Activated CD8-positive, alpha-beta T cell treated with anti-CD3 and anti-CD28 coated beads, Interleukin-2, amount 10 ng/mL, durations not matched to agents 7 days and 5 days (primary cell): ENCODE measurements at places on chromosomes 13 and 19. TPM values are rescaled to one million over a fixed set of nuclear protein-coding genes. Genes with fewer than 3 reads are reported as not detected.
A peak's percentile ranks its signal among the peaks of the same experiment; 100 is the strongest.

Gene POLR1G
- 9.5 TPM for total RNA-seq

DNA sequence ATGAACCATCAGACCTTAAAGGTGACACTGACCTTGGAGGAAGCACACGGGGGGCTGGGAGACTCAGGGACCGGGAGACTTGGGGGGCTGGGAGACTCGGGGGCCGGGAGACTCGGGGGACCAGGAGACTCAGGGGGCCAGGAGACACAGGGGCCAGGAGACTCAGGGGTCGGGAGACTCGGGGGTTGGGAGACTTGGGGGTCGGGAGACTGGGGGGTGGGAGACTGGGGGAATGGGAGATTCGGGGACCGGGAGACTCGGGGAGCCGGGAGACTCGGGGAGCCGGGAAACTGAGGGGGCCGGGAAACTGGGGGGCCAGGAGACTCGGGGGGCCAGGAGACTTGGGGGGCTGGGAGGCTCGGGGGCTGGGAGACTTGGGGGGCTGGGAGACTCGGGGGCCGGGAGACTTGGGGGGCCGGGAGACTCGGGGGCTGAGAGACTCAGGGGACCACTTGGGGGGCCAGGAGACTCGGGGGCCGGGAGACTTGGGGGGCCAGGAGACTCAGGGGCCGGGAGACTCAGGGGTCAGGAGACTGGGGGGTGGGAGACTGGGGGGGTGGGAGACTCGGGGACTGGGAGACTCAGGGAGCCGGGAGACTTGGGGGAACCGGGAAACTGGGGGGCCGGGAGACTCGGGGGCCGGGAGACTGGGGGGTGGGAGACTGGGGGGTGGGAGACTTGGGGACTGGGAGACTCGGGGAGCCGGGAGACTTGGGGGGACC lies 62.9 kb downstream of the RASA3 start:
- H3K36me3 ChIP-seq, result peaks cover 37% of the 10 kb centered on the region
- no peak overlapping the region for H3K27ac ChIP-seq
- DNase-seq, result no peak

DNA sequence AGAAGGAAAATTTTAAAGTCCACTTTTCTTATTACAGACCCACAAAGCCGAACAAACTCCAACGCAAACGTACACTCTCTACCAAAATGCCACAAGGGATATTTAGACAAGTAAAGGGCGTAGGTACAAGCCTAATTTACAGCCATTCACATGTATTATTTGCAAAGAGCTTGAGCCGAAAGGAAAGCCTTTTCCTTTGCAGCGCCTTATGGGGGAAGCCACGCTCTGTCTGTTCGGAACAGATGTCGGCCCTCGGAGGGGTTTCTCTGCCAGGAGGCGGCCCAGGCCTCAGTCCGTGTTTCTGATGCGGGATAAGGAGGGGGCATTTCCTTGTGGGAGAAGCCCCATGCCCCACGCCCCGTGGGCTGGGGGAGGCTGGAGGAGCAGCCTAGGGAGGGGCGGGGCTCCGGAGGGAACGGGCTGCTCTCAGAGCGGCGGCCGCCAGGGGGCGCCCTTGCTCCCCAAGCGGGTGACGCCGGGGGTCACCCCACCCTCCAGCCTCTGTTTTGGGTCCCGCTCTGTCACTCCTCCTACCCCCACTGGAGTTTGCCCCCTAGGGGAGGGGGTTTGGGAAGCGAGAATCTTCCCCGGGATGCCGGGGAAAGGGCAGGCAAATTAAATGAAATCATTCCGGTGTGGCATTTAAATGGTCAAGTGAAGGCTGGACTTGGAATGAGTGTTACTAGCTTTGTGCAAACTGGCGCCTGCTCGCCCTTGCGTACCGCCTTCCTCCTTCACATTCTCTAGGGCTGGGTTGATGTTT lies 2.9 kb downstream of the HTR2A start:
- H3K36me3 ChIP-seq, result no peaks in the 10 kb centered on the region
- peak overlapping the region; percentile 64 for H3K4me3 ChIP-seq
- no peak overlapping the region for H3K27ac ChIP-seq
- peaks cover 6% of the 10 kb centered on the region for H3K4me1 ChIP-seq
- DNase-seq, result peak; percentile 70

Gene ZNF560
- 0.40 TPM for total RNA-seq

- H3K4me1 ChIP-seq, result no peaks in the 10 kb centered on the region
- DNase-seq, result no peak
- H3K27ac ChIP-seq, result no peak overlapping the region
- H3K4me3 ChIP-seq, result no peak overlapping the region
- no peaks in the 10 kb centered on the region for H3K36me3 ChIP-seq
Observed at GRCh38 chr13:106850973-106851650, 283.2 kb upstream of the ARGLU1 start.

DNA sequence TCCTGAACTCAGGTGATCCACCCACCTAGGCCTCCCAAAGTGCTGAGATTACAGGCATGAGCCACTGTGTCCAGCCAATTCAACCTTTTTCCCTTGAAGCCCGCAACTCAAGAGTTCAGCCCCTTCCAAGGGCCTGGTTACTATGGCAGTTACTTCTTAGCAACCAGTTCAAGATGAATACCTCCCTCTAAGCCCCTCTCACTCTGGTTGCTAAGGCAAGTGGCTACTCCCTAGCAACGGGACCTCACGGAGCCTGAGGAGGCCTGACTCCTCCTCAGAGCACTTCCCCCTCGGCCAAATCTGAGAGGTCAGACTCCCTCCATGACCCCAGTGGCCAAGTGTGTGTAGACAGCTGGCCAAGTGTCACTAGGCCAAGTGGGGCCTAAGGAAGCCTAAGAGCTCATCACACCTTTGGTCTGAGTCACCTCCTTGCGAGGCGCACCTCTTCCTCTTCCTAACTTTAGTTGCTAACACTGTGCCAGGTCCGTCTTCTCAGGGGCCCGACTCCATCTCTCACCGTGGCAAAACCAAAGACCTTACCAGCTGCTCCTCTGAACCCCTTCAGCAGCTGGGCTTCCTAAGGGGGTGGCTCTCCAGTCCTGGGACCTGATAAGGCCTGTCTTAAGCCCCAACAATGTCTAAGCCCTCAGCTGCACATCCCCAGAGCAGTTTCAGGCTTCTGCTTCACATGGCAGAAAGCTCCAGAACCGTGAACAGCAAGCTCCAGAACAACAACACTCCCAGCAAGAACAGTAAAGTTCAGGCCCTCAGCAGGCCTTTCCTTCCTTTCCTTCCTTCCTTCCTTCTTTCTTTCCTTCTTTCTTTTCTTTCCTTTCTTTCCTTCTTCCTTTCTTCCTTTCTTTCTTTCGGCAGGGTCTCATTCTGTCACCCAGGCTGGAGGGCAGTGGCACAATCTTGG lies 9.6 kb downstream of the CD37 start:
- no peak overlapping the region for H3K27ac ChIP-seq
- peaks cover 18% of the 10 kb centered on the region for H3K4me1 ChIP-seq
- no peak overlapping the region for H3K4me3 ChIP-seq
- peaks cover 12% of the 10 kb centered on the region for H3K36me3 ChIP-seq
- no peaks in the 10 kb centered on the region for H3K27me3 ChIP-seq

Gene ZNF223
- total RNA-seq, result not detected

GRCh38 chr13:73481886-73482445 lies 423.2 kb downstream of the KLF5 start:
- no peak overlapping the region for H3K27ac ChIP-seq
- no peaks in the 10 kb centered on the region for H3K4me1 ChIP-seq
- no peak overlapping the region for H3K4me3 ChIP-seq
- H3K36me3 ChIP-seq, result no peaks in the 10 kb centered on the region

Gene PSG2
- total RNA-seq, result not detected

- DNase-seq, result peak; percentile 39
- H3K36me3 ChIP-seq, result peaks cover 32% of the 10 kb centered on the region
- peak overlapping the region; percentile 95 for H3K27ac ChIP-seq
- no peaks in the 10 kb centered on the region for H3K27me3 ChIP-seq
- peaks cover 25% of the 10 kb centered on the region for H3K4me1 ChIP-seq
Observed at GRCh38 chr19:15124572-15125231, 17.5 kb downstream of the SYDE1 start.
